Activated CD4-positive, alpha-beta T cell treated with anti-CD3 and anti-CD28 coated beads for 24 hours (primary cell): ENCODE measurements at places on chromosomes 12 and 14.

DNA sequence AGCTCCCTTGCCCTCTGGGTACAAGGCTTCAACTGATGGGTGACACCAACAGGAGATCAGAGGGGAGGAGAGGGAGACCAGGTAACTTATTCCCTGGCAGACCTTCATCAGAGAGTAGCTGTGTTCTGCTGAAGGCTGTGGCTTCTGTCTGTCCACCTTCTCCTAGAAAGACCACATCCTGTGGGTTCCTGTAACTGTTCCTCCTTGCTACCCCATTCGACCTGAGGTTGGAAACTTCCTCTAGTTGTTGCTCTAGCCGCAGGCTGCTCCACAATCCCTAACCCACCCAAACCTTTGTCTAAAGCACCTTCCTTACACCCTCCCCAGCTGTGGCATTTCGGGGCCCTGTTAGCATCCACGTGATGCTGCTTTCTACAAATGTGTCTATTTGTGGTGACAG, 454.2 kb downstream of the DPF3 start:
- no peak for DNase-seq

DNA sequence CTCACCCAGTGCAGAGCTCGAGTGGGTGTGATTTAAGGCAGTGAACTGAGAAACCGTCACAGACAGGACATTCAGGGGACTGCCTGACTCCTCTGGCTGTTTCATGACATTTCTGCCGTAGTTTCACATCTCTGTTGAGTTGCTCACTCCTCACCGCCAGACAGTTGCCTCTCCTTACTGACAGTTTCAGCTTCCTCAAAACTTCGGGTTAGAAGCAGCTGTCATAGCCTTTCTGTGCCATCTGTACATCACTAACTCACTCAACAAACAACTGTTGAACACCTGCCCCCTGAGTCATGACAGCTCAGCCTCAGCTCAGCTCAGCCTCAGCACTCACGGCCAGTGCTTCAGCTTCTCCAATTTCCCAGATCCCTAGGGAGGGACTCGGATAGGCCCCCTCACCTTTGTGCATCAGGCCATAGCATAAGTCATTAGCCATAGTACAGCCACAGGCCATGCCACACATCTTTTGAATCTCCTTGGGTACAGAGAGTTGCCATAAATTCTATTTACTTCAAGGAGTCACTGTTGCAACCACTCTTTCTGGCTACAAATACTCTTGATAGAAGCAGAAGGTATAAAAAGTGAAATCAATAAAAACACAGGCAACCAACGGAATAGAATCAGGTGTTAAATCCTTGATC, 6.2 kb upstream of the SLC15A4 start:
- DNase-seq, result no peak

- no peak for DNase-seq
Observed at GRCh38 chr12:2332947-2333346, 280.2 kb downstream of the CACNA1C start.

- DNase-seq, result no peak
Observed at GRCh38 chr14:32507029-32507984, 178.2 kb downstream of the AKAP6 start.

DNA sequence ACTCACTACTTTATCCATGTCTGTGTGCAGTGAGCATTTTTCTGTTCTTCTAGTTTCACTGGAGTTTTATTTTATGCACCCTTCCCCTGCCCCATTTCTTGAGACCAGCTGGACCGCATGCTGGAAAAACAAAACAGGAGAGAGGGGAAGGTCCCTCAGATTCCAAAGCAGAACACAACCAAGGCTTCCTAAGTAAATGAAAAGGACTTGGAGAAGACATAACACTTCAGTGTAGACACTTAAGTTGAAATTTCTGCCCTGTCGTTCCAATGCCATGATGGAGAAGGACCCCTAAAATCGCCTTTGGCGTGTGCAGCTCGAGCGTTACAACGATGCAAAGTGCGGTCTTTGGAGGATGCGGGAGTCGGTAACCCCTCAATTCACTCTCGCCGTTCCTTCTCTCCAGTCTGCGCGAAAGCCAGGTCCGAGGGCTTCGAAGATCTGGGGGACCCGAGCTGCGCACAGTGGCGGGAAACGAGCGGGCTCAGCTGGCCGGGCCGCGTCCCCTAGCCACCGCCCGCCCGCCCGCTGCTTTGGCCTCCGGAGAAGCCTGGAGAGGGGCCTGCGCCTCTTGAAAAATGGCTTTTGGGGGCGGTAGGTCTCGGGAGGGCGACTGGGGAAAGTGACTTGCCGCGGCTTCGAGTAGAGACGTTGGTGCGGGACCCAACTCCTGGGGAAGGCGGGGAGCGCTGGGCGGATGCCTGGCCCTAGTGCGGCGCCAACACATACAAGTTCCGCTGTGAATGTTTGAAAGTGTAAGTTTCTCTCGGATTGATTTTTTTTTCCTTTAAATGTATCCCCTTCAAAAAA, 11.2 kb upstream of the HOXC13 start:
- no peak for DNase-seq

DNA sequence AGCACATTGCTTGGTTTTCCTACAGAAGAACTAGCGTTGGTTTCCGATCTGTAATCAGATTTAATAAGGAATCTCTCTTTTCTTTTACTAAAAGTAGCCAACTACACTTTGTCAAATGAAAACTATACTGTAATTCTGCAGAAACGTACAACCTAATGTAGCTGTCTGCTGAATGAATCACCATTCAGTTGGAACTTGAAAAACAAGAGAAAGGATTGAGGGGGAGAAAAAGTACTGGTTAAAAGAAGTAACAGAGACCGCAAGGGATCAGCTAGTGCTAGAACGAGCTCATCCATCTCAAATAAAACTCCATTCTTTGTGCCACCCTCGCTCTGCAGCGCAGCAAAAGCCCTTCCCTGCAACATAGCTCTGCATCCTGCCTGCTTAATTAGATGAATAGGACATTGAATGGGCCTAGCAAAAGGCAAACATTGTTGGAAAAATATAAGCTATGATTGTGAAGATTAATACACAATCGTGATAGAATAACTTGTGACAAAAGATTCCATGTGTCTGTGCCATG, 2.6 kb downstream of the GARIN2 start:
- DNase-seq, result no peak

DNA sequence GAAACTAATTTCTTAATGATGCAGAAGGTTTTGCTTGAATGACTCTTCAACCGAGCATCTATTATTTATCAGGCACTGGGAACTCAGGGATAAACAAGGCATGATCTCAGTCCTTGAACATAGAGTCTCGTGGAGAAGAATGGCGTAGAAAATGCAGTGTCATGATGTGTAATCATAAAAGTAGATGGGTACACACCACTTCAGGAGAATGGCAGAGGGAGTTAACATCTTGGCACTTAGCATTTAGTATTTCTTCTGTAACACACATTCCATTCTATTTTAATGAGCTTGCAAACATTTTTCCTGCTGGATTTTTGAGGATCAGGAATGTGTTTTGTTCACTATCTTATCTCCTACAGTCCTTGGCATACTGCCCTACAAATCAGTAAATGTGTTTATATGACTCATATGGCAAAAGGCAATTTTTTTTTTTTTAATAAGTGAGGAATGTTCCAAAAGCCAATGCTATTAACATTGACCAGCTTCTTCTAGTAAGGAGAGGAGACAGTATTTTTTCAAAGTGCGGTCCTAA, 3.8 kb downstream of the TXNRD1 start:
- DNase-seq, result no peak

GRCh38 chr12:48001505-48002413, 2.5 kb downstream of the COL2A1 start:
- no peak for DNase-seq
